Activated T-helper 9 cell treated with anti-CD3 and anti-CD28 coated beads, Interleukin-2, amount 50 U/mL, for 16 hours (primary cell): ENCODE measurements at places on chromosomes 2 and 18.

- DNase-seq = no peak
Observed at GRCh38 chr2:221473451-221473850, 98.7 kb downstream of the EPHA4 start.

DNA sequence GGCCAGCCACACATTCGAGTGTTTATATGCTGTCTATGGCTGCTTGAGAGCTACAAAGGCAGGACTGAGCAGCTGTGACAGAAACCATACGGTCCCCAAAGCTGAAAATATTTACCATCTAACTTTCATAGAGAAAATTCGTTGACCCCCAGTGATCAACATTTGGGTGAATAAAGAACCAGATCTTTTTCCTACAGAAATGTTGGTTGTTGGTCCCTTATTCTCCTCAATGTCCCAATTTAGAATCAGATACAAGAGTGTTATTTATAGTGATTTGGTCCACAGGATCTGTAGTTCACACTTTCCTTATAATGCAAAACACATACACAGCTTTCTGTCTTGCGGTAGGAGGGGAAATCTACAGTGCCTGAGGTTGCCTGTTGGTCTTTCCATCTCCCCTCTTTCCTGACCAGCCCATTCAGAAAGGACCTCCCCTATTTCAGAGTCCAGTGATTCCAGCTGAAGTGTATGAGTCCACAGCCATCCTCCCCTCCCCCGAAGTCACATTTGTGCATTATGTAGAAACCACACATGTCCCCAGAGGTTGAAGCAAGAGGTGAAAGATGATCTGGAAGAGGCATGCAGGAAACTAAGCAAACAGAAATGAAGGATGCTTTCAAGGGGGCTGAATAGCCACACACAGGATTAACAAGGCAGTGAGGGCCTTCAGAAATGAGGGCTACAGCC is 61.9 kb downstream of the SPRED2 start:
- DNase-seq = no peak

- DNase-seq = no peak
Observed at GRCh38 chr2:155095613-155096012, 397.1 kb downstream of the KCNJ3 start.

GRCh38 chr2:241818943-241819270 is 9.9 kb downstream of the NEU4 start:
- no peak for DNase-seq

GRCh38 chr2:238114851-238115660 is 14.9 kb downstream of the ESPNL start:
- DNase-seq = no peak

DNA sequence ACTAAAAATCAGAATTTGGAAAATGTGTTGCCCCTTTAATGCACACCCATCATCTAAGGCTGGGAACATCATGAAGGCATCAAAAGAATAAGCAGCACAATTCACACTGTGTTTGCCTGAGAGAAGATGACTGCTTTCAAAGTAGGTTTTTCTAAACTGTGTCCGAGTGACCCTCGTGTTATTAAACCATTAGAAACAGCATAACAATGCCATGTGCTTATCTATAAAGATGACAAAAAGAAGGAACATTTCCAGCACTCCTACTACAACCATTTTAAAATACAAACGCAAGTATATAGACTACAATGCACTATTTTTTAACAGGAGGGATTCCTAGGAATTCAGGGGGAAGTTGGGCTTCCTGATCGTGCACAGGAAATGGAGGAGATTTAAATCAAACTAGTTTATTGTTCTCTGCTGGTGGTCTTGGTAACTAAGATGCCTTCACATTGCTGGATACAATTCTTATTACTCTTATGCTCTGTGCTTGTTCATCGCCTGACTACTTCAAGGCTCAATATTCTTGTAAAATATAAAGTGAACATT is 305.9 kb upstream of the CCDC68 start:
- no peak for DNase-seq

DNA sequence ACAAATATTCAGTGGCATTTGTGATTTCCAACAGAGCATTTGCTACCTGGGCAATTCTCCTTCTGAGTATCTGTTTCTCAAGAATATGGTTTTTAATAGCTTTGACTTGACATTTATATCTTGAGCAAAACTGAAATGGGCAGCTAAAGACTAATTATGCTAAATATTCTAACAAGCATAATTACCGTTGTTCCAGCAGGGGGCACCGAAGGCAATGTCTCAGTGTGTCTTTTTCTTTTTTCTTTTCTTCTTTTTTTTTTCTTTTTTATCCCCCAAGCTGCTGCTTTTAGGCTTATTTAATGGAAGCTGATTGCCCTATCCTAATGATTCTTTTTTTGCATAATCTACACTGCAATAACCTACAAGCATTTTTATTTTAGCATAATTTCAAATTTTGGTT is 138.9 kb upstream of the NABP1 start:
- no peak for DNase-seq
